Left ventricle myocardium inferior (tissue), 1 donor: ENCODE measurements at places on chromosomes 3 and 15.

GRCh38 chr3:131543714-131544113, 40.9 kb upstream of the MRPL3 start:
- peak; percentile 77 for DNase-seq

DNA sequence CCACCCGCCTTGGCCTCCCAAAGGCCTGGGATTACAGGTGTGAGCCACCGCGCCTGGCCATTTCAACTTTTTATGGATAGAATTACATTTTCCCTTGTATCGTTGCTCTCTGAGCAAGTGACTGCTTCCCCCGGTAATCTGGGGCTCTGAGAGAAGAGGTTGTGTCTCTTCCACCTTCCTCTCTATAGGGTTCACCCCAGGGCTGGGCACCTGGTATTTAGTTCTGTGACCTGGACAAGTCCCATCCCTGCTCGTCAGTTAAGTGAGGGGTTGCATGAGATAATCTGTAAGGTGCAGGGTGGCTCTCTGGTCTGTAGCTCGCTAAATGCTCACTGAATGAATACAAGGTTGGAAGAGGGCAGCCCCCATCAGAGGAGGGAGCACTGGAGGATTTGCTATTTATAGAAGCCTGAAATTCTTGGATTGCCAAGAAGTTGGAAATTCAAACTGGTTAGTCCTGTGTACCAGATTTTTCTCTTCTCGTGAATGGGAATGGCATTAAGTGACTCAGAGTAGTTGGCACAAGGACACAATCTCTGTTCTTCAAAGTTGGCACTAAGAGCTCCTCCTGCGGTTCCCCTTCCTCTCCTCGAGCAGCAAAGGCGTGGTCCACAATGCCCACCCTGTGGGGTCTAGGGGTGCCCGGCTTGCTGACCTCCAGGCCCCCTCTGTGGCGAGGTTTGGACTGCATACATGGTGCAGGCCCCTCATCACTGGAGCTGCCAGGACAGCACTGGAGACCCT, 68.1 kb upstream of the DLG1 start:
- DNase-seq: no peak

GRCh38 chr3:54121414-54122323, 683 bp upstream of the CACNA2D3 start:
- no peak for DNase-seq

GRCh38 chr3:29319262-29319661, 38.4 kb downstream of the RBMS3 start:
- DNase-seq: no peak

- DNase-seq: no peak
These were observed 139.4 kb downstream of the FHIT start for GRCh38 chr3:61111825-61112224.
